ENCODE measurements at places on chromosomes 5 and 9.

- DNase-seq, result no peak
Measured at GRCh38 chr9:7691909-7692308, 107.7 kb downstream of the DMAC1 start.

GRCh38 chr9:76374783-76375559 lies 19.3 kb downstream of the RFK start:
- no peak for DNase-seq

GRCh38 chr5:14373685-14374084 lies 207.9 kb upstream of the OTULINL start:
- DNase-seq, result no peak

DNA sequence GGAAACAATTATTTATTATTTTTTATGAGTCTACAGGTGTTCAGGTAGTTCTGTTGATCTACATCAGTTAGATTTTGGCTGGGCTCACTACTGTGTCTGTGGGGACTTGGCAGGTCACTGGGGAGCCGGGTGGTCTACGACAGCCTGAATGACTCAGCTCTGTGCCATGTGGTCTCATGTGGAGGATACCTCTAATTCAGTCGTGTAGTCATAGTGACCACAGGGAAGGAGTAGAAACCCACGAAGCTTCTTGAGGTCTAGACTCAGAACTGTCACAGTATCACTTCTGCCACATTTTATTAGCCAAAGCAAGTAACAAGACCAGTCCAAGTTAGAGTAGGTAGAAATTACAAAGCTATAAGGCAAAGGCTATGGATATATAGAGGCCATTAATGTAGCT lies 64.7 kb upstream of the GRAMD2B start:
- DNase-seq, result no peak

GRCh38 chr5:166507810-166508425 lies 1783.5 kb upstream of the WWC1 start:
- DNase-seq, result no peak

- no peak for DNase-seq
Measured at GRCh38 chr9:108182950-108183381, 672.8 kb downstream of the ACTL7B start.

GRCh38 chr5:41364346-41364745 lies 146.1 kb downstream of the PLCXD3 start:
- DNase-seq, result no peak

DNA sequence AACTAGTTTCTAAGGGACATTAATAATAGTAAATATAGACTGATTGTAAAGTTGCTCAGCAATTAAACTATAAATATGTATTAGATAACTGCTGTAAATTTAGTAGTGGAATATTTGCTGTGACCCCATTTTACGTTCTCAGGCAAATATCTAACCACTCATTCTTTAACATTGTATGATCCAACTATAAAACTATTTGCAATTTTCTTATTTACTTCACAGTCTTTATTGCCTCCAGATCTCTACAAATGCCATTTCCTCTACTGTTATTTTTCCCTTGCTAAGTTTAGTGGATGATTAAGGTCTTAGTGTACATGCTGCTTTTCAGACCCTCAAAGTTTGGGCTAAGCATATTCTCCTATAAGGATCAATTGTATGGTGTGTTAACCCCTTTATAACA lies 526.2 kb upstream of the ST8SIA4 start:
- DNase-seq, result no peak

GRCh38 chr5:10914741-10915480 lies 153.9 kb upstream of the DAP start:
- no peak for DNase-seq

DNA sequence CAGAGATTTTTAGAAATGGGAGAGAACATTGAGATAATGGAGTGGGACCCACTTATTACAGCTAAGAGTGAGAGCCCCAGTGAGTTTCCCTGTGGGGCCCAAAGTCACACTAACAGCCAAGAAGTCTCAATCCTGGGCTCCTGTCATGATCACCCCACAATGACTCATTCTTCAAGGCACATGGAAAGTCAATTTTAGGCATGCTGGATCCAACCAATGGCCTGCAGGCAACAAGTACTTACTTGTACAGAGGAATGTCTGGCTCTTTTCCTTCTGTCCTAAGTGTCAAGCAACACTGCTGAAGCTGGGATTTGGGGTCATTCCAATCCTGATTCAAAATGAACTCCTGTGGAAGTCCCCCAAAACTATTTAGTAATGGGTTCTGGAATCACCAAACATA lies 123.1 kb downstream of the DROSHA start:
- no peak for DNase-seq

DNA sequence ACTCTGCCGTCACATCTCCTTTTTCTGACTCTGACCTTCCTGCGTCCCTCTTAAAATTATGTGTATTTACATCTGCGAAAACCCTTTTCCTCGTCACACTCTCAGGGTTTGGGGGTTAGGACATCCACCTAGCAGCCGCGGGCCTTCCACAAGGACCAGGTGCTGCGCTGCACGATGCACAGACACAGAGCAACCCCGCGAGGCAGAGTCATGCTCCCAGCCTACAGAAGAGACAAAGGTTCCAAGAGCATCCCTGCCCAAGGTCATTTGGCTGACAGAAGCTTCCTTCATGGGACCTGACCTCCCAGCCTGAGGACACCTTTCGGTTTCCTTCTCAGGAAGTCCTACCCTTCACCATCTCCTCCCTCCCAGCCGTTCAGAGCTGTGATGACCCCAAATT lies 118.6 kb upstream of the SARDH start:
- no peak for DNase-seq

DNA sequence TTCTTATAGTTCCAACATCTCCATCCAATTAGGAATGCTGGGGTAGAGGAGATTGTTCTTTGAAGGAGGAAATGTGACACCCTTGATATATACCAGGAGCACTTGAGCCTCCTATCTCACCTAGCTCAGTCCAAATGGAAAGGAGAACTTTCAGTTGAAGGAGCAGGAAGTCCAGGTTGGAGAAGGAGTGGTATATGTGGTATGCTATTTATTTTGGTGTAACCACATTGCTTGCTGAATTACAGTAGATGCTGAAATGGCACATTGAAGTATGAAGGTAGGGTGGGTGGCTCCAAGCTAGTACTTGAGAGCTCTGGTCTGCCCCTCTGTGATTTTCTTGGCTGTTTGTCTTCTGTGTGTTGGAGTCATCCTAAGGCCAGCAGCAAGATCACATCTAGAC lies 6.1 kb downstream of the CSNK1G3 start:
- DNase-seq, result no peak

GRCh38 chr9:68933434-68934328 lies 80.2 kb downstream of the PRKACG start:
- no peak for DNase-seq

DNA sequence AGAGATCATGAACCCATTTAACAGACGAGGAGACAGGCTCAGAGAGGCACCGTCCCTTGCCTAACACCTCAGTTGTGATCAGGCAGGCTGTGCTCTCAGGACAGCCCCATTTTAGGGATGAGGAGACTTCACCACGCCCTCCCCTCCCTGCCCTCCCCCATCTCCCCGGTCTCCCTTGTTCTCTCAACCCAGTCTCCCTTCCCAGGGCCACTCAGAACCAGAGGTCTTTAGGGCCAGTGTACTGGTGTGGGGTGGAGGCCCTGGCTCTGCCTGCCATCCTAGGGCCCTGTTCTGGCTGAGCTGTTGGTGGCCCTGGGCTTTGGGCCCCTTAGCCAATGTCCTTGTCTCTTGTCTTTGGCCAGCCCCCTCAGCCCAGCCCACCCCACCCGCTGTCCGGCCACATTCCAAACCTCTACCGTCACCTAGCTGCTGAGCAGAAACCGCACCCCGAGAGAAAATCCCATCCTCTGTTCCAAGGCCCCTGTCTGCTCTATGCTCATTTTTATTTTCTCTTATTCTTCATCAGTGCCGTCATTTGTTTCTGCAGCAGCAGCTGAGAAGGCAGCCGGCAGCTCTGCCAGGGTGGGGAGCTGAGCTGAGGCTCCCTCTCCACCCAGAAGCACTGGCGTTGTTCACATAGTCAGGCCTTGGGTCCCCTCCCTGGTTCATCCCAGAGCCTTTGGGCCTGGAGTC lies 33.9 kb downstream of the OLFML2A start:
- no peak for DNase-seq

DNA sequence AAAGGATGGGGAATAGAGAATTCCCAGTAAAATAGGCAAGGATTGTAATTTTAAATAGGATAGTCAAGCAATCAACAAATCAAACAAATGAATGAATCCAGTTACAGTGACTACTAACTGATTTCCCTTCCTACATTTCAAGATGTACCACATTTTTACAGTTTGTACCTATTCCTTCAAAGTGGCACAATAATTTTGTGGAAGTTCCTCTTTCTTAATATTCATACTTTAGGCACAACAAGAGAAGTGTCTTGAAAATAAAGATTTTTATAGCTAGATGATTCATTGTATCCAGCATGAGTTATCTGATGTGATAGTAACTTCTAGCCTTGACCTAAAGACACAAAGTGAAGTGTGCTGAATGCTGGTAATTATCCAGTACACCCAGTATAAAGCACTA lies 122.2 kb upstream of the ACOT12 start:
- no peak for DNase-seq

DNA sequence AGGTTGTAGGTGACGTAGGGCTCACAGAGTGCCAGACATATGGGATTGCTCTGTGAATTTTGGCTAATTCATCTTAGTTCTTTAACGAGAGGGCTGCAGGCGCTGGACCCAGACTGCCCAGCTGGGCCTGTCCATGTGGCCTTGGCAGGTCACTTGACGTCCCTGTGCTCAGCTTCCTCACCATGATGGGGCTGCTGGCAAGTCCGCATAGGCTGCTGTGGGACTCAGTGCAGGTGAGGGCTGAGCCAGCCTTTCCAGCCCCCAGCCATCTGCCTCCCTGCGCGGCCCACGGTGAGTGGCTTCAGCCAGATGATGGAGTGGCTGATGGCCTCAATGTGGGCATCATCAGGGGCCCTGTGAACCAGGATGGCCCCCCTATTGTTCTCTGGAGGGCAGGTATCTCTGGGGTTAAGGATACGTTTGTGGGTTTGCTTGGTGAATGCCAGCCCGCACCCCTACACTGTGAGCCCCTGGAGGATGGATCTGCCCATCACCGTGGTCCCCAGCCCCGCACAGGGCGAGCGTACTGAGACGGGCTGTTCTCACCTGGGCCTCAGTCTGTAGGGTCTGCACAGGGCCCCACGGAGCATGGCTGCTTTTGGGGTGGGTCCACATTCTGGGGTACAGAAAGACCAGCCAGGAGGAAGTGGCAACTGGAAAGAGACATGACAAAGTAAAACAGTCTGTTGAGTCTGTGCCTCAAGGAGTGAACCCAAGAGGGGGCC lies 3.7 kb downstream of the CARD19 start:
- DNase-seq, result no peak

DNA sequence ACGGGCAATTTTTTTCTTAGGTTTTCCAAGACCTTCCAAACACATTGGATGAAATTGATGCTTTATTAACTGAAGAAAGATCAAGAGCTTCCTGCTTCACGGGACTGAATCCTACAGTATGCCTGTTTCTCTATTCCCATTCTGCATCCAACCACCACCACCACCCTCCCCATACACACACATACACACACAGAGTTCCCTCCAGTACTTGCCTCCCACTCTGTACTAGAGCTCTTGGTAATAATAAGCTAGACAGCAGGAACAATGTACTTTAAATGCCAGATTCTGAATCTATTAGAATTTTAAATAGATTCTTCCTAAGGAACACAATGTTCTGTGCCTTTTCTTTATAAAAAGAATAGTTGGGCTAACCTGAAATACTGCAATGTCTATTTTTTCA lies 67.4 kb downstream of the KLF9 start:
- no peak for DNase-seq

DNA sequence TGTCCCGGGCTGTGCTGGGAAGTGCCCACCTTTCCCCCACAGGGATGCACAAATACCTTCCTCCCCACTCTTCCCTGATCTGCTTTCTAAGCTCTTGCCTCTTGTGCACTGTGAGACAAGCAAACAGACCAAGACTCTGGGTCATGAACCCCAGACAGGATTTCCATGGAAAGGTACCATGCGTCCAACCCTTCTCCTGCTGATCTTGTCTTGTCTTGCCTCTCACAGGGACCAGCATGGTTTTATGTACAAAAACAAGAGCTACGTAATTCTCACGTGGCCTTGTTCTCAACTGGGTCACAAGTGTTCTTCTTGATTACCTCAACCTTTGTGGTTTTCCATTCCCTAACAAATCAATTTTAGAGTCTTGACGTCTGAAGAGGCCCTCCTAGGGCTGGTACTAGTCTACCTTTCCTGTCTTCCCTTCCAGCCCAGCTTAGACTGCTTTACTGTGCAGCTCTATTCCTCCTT lies 176.5 kb upstream of the MAP3K1 start:
- no peak for DNase-seq

- no peak for DNase-seq
Measured at GRCh38 chr9:69945671-69946141, 97.9 kb upstream of the MAMDC2 start.

DNA sequence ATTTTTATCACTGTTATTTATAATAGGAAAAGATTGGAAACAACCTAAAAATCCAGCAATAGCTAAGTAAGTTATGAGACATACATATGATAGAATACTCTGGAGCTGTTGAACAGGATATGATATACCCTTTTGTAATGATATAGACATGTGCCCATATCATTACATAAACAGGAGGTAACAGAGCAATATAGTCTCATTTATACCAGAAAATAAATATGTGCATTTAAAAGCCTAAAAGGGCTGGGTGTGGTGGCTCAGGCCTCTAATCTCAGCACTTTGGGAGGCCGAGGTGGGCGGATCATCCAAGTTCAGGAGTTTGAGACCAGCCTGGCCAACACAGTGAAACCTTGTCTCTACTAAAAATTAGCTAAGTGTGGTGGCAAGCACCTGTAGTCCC lies 2.3 kb upstream of the FABP6 start:
- DNase-seq, result no peak

GRCh38 chr5:10577371-10578292 lies 13.8 kb downstream of the ANKRD33B start:
- no peak for DNase-seq

GRCh38 chr9:111925017-111925770 lies 28.6 kb downstream of the UGCG start:
- DNase-seq, result no peak

DNA sequence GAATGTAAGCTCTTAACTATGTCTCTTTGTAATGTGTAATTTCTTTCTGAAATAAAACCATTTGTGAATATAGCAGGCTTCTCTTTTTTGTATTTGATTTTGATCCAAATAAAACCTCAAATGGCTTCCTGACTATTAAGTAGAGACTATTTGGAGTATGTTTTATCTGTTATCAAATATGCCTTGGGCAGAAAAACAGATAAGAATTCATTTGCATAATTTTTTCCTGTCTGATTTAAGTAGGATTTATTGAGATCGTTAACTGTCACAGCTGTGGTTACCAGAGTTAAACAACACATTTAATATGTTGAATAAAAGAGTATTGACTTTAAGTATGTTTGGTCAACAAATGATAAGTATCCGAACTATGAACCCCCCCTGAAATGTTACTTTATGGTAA lies 104.9 kb downstream of the MELK start:
- no peak for DNase-seq

GRCh38 chr5:58934629-58935097 lies 351.8 kb downstream of the RAB3C start:
- no peak for DNase-seq

DNA sequence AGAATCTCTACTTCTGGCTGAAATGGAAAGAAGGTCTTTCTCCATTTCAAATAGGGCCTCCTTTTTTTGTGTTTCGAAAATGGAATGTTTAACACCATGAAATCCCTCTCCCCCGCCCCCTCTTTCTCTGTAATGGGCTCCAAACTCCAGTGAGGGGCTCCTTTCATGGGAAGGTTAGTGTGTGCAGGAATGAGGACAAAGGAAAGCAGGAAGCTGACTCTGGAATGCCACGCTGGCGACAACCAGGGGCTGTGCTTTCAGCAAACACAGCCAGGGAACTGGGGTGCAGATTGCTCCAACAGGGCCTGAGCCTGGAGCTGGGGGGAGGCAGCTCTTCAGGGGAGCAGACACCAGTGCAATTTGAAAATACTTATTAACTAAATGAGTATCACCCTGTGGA lies 82.8 kb downstream of the CRB2 start:
- DNase-seq, result no peak
